ENCODE measurements at places on chromosomes 12 and 14.
A peak's percentile ranks its signal among the peaks of the same experiment; 100 is the strongest.

- no peak for DNase-seq
These were observed 48.2 kb downstream of the SETD3 start for GRCh38 chr14:99432485-99432884.

- no peak for DNase-seq
These were observed 30.3 kb downstream of the TTC7B start for GRCh38 chr14:90785876-90786450.

DNA sequence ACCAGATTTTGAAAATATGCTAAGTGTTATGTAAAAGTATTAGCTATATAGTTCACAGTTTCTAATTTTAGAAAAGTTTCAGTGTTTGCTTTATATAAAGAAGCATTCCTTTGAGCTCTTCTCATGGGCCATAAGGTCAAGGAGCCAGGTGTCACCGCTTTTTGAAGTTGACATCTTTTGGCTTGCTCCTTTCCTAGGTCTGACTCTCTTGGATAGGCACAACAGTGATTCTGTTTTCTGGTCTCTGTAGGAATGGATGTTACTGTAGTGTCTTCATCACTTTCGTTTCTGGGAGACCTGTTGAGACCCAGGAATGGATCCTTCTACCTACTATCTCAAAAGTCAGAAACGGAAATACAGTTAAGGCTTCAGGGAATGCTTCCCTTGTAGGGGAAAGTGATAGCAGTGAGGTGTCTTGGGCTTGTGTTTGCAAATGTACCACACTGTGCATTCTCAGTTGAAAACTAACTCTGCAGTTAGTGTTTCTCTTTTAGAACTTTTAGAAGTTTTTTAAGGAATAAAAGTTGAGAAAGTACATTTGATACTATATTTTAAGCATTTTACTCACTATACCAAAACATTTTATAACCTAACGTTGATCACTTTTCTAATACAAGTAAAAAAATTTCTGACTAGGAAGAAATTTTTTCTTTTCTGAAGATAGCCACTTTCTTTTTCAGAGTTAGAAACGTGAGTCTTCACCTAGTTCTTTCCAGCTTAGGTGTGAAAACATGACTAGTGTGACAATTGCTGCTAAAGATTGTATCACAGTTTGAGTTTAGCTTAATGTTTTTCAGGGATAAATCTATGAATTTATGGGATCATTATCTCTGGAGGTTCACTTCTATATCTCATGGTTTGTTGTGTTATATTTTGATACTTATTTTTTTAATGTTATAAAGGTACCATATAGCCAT, 20.8 kb downstream of the VRK1 start:
- DNase-seq, result no peak

DNA sequence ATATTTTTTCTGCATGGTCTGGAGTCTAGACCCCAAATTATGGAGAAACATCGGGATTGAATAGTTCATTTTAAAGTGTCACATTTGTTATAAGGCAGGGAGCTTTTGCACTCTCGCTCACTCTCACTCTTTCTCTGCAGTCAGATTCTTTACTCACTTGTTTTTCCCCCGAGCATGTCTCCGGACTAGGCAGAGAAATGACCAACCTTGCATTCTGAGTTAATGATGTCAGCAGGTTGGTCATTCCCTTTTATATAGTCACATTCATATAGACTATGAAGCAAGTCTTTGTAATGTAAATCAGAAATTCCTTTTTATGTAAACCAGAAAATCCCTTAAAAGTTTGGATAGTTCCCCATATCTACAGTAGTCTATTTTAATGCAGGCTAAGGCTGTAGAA, 4.1 kb downstream of the C12orf75 start:
- DNase-seq, result no peak

DNA sequence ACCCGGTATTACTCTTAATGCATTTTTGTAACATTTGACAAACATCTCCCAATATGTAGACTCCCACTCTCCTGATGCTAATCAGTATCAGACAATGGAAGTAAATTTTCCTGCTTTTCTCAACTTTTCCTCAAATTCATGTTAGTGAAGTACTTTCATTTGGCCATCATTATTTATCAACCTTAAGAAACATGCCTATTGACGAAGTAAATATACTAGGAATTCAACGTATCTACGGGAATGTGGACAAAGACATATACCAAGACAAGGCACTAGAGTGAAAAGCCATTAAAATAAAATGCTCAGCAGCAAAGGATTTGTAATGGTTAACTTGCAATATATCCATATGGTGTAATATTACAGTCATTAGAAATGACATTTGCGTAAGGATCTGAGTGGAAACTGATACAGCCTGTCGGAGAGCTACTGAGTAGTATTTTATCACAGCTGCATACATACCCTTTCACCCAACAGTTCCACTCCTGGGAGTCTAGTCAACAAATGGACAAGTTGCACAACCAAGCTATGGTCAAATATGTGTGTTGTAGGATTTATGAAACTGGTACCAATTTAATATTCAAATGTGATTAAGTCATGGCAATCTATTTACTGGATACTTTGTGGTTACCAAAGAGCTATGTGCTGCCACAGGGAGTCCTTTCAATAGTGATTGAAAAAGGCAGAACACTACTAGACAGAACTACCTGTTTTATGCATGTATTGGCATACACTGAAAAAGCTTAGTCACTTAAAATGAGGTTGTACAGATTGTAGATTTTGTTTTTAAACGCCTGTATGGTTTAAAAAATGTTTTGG, 26.5 kb downstream of the NUDT4 start:
- no peak for DNase-seq

DNA sequence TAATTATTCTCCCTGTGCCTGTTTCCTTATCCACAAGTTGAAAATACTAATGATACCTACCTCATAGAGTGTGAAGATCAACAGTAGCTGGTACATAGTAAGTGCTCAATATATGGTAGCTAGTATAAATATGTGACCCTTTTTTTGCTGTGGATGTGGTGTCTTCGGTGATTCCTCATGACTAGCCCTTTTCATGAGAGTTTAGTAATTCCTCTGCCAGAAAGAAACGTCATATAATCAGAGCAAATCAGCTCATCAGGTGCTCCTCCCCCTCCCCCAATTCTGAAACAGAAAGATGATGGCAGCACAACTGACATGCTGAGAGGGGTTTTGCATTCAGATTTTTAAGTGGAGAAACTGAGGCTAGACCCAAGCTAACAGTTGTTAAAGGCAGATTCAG, 210.8 kb downstream of the SLC41A2 start:
- DNase-seq, result no peak

GRCh38 chr14:75452900-75453816, 25.3 kb downstream of the JDP2 start:
- no peak for DNase-seq

GRCh38 chr12:97886511-97887176, 424.0 kb downstream of the RMST start:
- no peak for DNase-seq

DNA sequence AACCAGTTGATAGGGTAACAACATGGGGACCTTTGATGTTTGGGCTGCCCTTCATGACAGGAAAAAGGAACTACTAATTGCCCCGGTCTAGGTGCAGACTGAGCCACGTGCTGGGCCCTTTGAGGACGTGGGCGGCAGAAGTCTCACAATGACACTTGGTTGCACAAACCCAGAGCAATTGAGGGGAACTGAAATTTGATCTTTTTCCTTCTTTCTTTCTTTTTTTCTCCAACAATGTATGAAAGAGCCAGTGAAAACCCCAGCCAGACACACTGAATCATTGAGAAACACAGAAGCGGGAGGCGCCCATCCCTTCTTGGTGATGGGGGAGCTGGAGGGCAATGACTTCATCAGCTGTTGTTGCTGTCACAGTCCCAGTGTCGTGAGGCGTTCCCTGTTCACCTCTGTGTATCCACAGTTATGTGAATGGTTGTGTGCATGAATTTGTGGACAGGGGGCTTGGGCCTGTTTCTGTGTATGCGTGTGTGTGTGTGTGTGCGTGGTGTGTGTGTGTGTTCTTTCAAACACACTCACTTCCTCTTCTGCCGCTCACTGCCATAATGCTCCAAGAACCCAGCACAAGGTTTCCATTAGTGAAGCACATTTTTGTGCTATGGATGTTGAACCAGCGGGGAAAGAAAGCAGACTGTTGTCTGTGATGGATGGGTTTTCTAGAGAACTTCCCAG, 137.5 kb upstream of the CCND2 start:
- no peak for DNase-seq

DNA sequence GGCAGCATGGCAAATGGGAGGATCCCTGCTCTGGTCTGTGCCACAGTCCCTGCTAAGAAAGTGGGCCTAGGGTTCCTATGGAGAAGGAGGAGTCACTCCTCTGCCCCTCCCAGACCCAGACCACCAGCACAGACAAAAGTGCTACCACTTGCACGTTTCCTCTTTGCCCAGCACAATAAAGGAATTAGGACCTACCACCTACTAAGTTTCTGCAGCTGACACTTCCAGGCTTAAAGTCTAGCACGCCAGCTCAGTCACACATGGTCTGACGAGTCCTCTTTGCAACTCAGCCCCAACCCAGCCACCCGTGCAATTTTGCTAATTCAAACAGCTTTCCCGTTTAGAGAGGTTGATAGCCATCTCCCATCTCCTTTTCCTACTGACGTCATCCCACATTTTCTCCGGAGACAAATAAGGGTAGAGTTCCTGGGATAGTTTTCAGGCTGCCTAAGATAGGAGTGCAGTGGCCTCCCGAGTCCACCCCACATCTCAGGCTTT, 66.2 kb upstream of the PTGR2 start:
- DNase-seq, result peak; percentile 26

- DNase-seq, result no peak
These were observed 42.6 kb downstream of the UTP20 start for GRCh38 chr12:101322480-101322879.

- DNase-seq, result no peak
These were observed 1.5 kb downstream of the L3HYPDH start for GRCh38 chr14:59482541-59483331.

DNA sequence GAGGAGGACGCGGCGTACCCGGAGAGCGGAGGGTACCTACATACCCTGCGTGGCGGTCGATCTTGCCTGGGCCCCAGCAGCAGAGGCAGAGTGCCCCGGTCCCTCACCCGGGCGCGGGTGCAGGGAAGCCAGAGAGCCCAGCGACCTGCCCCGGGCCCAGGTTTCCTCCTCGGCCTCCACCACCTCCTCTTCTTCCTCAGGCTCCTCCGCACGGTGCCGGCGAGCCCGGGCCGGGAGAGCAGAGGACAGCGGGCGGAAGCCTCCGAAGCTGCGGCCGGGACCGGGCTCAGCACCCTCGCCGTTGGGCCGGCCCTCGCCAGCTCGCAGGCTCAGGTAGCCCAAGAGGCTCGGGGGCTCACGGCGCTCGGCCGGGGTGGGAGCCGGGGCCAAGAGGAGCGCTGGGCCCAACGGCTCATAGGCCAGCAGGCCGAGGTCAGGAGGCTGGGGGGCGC, 6.6 kb downstream of the ZNF219 start:
- no peak for DNase-seq

GRCh38 chr12:116455540-116456329, 103.4 kb upstream of the MAP1LC3B2 start:
- no peak for DNase-seq

DNA sequence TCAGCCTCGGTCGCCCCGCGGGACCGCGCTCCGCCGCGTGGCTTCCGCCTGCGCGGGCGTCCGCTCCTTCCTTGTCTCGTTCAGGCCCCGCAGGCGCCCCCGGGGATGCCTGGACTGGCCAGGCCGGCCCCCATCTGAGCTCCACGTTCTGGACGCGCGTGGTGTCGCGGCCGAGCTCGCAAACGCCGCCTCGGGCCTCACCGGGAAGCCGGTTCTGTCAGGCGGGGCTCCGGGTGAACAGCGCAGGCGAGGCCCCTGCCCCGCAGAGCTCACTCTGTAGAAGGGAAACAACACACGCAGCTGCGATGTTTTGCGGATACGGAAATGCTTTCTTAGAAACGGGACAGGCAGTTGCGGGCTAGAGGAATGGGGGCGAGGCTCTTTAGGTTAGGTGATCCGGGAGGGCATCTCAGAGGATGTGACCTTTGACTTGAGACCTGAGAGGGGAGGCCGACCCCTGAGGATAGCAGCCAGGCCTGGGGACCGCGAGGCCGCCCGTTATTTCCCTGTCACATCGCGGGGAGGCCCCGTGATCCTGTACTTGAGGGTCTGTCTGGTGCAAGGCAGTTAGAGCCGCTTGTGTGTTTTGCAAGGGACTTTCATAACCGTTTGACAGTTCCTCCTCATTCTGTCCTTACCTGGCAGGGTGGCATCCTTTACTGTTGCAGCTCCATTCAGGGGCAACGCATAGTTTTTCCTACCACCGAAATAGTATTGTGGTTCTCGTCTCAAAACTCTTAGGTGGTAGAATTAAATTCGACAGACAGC, 584 bp downstream of the VRK1 start:
- peak; percentile 44 for DNase-seq

DNA sequence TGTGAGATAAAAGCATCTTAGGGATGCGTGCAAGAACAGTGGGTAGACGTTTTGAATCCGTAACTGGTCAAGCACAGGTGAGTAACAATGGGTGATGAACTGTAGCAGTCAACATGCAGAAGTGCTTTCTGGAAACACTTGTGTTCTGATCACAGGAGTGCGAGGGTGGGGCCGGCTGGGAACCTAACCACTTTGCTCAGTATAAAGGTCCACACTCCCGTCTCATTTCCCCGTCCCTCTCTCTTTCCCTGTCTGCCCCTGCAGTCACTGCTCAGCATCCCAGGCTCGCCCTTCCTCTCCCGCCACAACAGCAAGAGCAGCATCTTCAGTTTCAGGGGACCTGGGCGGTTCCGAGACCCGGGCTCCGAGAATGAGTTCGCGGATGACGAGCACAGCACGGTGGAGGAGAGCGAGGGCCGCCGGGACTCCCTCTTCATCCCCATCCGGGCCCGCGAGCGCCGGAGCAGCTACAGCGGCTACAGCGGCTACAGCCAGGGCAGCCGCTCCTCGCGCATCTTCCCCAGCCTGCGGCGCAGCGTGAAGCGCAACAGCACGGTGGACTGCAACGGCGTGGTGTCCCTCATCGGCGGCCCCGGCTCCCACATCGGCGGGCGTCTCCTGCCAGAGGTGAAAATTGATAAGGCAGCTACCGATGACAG, 127.1 kb downstream of the FIGNL2 start:
- no peak for DNase-seq

GRCh38 chr12:63068857-63069442, 82.1 kb downstream of the AVPR1A start:
- no peak for DNase-seq

DNA sequence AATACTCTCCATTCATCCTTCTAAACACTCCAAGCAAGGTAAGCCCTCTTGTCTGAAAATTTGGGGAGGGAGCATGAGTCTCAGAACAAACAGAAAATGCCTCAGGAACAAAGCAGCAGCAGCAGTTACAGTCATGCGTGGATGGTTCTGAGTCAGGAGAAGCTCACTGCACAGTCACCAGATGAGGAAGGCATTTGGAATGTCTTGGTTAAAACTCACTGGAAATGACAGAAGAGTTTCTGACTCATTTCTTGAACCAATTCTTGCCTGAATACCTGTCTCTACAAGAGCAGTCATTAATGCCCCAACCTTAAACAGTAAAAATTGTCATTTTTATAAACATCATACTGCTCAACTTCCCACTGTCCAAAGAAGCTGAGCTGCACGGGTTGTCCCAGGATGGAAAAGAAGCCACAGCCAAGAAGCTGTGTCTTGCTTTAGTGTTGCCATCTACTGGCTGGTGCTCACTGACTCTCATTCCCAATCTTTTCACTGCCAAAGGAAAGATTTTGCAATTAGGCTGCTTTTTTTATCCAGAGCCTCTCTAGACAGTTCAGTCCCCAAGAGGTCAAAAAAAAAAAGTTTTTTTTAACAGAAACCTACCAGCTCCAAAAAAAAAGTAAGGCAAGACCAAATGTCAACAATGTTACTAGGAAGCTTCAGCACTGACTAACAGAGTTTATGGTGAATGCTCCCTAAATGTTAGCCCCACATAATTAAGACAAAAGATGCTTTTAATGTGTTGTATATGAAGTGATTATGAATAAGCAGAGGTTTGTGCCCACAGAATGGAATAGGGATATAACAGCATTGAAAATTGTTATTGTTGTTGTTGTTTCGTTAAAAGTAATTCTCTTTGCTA, 40.4 kb downstream of the KICS2 start:
- no peak for DNase-seq

Measured in NK-92 treated with Interleukin-12 subunit alpha and Interleukin-12 subunit beta, amount 100 ng/mL, for 24 hours (cell line).